T-helper 1 cell (primary cell): ENCODE measurements at places on chromosomes 1 and 21.

- peak; percentile 17 for DNase-seq
Observed at GRCh38 chr1:85297855-85298629, 21.6 kb upstream of the BCL10 start.

GRCh38 chr1:43960798-43961197 lies 9.0 kb upstream of the DPH2 start:
- DNase-seq: no peak

DNA sequence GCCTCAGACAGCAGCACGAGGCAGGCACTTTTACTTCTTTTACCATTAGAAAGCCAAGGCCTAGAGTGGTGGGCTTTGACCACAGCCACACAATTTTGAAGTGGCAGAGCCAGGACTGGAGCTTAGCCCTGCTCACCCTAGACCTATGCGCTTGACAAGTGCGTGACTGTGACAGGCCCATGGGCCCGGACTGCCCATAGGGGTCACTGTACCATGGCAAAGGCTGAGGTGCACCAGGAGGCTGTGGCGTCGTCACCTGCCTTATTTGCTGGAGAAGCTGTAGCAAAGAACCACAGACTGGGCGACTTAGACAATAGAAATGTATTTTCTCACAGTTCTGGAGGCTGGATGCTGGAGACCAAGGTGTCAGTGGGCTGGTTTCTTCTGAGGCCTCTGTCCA lies 2.6 kb upstream of the TMEM82 start:
- DNase-seq: no peak

GRCh38 chr1:243917177-243917862 lies 67.3 kb upstream of the AKT3 start:
- DNase-seq: no peak

- DNase-seq: no peak
Observed at GRCh38 chr21:37292941-37293340, 25.8 kb upstream of the VPS26C start.

DNA sequence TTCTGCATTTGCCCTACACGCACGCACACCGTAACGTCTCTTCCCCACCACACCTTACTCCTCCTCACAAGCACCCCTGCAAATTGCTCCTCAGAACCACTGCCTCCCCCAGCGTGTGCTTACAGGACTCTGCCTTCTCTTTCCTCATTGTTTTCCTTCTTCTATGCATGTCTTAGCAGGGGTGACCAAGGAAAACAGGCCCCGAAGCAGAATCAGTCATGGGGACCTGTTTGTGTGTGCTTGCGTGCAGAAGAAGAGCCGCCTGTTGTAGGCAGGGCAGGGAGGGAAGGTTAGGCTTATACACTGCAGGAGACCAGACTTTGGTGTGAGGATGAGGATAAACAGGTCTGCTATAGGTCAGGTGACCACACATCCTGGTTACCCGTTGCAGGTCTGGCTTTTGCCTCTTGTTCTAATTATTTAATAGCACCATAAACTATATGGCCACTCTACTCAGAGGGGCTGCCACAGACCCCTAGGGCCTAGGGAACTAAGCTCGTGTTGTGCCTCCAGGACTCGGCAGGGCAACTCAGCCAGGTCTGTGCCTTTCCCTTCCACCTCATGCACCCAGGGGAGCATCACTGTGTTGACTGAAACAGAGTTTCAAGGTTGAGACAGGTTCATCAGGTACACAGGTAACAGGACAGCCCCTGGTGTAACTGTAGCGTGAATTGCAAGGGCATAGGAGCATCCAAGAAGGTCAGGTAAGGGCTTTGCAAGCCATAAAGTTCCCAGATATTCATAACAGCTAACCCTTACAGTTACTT lies 60.8 kb upstream of the EPS8L3 start:
- DNase-seq: no peak
